ENCODE measurements at places on chromosomes 7 and 10. TPM values are rescaled to one million over a fixed set of nuclear protein-coding genes. Genes with fewer than 3 reads are reported as not detected.

The AZGP1 gene
- polyA plus RNA-seq: 9.3 TPM

- DNase-seq: no peak
These were observed 270.1 kb downstream of the AGMO start for GRCh38 chr7:15291699-15292098.

- no peak for DNase-seq
These were observed 40.6 kb upstream of the RBAK start for GRCh38 chr7:5005066-5005465.

GRCh38 chr10:9285690-9286089, 1231.2 kb downstream of the GATA3 start:
- DNase-seq: no peak

DNA sequence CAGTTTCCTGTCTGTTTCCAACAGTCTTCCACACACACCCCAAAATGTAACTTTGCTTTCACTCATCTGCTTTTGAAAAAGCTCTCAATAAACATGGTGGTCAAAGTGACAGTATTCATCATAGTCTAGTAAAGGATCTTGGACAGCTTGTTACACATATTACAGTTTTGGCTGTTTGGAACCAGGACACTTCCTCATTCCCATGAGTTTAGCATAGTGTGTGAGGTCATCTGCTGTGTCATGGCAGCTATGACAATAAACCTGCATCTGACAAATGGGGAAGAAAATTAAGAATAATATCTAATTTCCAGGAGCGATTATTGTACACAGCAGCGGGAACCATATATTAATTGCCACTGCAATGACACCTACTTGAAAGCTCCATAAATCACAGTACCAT, 184.3 kb upstream of the SLC26A5 start:
- no peak for DNase-seq

- no peak for DNase-seq
These were observed 153.0 kb upstream of the PDE1C start for GRCh38 chr7:32223071-32223650.
